ENCODE measurements at places on chromosomes 3 and 15.

DNA sequence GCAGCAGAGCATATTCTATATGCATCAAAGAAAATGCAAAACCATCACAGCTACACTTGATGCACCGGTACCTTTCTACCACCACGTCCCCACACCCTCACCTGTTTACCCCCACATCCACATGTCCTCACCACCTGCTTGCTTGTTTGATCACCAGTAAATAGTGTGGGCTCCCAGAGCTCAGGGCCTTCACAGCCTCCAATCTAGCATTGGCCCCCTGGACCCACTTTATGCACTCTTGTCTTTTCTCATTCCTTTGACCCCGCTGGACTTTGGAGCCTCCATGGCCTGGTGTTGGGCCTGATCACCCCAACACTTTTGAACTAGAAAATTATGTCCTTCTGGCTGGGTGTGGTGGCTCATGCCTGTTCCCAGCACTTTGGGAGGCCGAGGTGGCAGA lies 190.1 kb downstream of the PDE8A start:
- DNase-seq: no peak

- no peak for DNase-seq
Measured at GRCh38 chr15:26073430-26074333, 210.6 kb upstream of the ATP10A start.

DNA sequence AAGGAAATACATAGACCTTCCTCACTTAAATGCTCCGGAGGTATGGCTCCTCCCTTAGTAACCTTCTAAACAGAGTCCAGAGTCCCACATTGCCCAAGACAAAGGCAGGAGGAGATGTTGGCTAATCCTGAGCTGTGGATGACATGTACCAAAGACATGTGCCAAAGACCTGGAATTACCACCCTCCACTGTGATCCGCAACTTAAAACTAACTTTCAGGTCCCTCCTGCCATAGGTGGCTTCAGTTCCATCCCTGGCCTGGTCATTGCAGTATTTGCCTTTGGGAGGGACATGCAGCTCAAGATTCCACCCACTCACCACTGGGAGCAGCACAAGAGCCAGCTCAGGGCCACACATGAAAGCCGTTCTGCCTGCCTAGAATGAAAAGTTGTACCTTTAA lies 28.0 kb downstream of the MYZAP start:
- DNase-seq: no peak

DNA sequence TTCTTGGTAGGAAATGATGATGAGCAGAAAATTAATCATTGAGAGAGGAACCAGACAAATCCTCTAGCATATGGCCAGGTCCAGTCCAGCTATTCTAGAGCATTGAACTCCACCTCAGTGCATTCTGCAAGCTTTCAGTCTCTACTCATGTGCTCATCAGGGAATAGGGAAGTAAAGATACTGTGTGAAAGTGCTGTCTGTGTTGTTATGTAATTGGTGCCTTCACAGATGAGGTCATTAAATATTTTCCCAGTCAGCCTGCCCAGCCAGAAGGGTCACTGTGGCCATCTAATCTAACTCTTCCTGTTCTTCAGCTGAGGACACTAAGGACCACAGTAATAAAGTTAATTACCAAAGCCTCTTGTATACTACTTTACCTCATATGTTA lies 28.2 kb downstream of the C3orf62 start:
- DNase-seq: no peak

DNA sequence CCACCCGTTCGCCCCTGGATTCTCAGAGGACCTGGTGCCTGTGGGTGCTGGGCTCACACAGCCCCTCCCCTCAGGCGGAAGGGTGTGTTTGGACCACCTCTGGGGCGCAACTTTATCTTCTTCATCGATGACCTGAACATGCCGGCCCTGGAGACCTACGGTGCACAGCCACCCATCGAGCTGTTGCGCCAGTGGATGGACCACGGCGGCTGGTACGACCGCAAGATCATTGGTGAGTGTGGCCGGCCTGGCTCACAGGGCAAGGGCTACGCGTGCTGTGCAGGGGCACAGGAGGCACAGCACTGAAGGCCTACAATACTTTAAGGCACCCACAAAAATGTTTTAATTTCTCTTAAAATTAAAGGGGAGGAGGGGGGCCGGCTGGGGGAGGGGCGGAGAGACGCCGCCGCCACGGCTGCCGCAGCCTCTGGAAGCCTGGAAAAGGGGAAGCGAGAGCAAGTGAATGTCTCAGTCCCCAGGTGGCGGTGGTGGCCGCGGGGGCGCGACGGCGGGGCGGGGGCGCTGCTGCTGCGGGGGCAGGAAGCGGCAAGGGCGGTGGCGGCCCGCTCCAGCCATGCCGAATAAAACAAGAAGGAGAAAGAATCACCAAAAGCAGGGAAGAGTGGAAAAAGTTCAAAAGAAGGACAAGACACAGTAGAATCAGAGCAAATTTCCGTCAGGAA lies 56.8 kb downstream of the DNAH1 start:
- peak; percentile 3 for DNase-seq

DNA sequence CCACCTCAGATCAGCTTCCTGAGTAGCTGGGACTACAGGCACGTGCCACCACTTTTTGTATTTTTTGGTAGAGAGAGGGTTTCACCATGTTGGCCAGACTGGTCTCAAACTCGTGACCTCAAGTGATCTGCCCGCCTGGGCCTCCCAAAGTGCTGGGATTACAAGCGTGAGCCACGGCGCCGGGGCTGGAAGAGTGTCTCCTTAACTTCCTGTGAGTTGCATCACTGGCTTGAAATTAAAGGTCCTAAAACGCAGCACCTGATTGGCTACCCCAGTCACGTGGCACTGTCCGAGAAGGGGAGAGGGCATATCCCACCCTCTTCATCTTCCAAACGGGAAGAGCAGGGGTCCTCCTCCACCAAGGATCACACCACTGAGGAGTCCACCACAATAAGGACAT lies 5.5 kb upstream of the FAM174B start:
- DNase-seq: no peak

GRCh38 chr3:101829437-101829830 lies 19.9 kb upstream of the NFKBIZ start:
- DNase-seq: no peak

DNA sequence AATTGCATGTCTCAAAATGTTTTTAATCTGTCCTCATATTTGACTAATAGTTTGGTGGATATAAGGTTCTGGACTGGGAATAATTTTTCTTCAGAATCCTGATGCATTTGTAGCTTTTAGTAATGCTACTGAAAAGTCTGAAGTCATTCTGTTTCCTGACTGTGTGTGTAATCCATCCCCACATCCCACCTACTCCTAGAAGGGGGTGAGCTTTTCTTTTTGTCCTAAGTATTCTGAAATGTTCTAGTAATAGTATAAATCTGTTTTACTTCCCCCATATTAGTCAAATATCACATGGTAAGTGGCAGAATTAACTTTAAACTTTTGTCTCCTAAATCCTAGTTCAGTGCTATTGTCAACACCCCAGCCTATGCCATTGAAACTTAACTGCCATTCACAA lies 162.8 kb downstream of the GREM1 start:
- DNase-seq: no peak

- DNase-seq: no peak
Measured at GRCh38 chr3:119295816-119296726, 1.9 kb downstream of the ARHGAP31 start.

DNA sequence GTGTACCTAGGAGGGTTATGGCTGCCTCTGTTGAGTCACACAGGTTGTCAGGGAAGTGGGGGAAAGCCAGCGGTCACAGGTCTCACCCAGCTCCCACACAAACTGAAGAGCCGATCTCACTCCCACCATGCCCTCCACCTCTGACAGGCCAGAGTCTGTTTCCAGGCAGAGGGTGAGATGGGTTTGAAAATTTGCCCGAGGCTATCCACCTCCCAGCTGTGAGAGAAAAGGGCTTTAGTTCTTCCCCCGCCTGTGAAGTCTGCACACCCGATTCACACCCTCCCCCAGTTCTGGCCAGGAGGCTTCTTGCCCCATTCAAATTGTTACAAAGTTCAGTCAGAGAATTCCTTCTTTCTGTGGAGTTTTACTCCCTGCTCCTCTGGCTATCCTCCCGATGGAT lies 446.9 kb downstream of the EDEM1 start:
- no peak for DNase-seq

DNA sequence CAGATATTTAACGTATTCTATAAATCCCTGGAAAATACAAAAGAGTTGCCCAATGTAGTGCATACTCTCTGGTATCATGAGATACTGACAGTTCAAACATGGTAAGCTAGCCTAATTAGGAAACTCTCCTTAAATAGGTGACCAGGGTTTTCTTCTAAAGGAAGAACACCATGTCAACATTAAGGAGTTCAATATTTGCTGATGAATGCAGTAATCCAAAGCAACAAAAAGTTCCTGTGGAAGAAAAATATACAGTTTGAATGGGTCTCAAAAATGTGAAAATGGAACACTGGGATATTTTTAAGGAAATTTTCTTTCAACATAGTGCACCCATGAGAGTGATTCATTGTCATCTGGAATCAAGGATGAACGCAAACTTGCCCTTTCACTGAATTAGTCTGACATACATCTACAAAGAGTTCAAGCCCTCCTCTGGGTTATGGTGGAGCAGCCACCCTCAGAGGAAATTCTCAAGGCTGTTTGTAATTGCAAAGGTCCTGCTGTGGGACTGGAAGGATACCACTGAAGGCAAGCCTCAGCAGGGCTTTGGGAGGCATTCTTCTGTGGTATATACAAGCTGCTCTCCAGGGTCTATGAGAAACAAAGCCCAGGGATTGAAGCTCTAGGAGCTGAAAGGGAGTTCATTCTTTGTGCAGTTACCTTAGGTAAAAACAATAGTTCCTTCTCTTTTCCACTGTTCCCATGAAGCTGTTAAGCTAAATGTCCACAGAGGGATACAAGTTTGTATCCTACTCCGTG lies 700.3 kb downstream of the TUSC7 start:
- DNase-seq: no peak

DNA sequence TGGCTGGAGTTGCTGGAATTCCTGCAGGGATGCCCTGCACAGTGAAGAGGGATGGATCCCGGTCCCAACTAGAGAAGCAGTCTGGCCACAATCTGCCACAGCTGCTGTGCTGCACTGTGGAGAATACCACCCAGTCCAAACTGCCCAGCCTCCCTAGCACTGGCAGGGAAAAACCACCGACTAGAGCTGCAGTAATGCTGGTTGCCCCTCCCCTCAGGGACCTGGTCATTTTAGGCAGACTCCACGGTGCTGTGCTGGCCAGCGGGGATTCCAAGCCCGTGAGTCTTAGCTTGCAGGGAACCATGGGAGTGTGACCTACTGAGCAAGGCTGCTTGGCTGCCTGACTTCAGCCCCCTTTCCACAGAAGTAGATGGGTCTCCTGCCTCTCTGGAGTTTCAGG lies 478.0 kb upstream of the ATP11B start:
- no peak for DNase-seq

Measured in CD4-positive, alpha-beta T cell treated with Interleukin-2 at 100 ng/mL for 4 hours (primary cell).